Stimulated activated CD8-positive, alpha-beta memory T cell treated with anti-CD3 and anti-CD28 coated beads, Interleukin-4, amount 100 ng/mL, for 1 hour (primary cell): ENCODE measurements at places on chromosomes 11 and 22.

GRCh38 chr11:97893612-97894011 is 1127.1 kb upstream of the CNTN5 start:
- no peak for DNase-seq

GRCh38 chr11:58276151-58276550 is 8.1 kb upstream of the OR10W1 start:
- DNase-seq = no peak

DNA sequence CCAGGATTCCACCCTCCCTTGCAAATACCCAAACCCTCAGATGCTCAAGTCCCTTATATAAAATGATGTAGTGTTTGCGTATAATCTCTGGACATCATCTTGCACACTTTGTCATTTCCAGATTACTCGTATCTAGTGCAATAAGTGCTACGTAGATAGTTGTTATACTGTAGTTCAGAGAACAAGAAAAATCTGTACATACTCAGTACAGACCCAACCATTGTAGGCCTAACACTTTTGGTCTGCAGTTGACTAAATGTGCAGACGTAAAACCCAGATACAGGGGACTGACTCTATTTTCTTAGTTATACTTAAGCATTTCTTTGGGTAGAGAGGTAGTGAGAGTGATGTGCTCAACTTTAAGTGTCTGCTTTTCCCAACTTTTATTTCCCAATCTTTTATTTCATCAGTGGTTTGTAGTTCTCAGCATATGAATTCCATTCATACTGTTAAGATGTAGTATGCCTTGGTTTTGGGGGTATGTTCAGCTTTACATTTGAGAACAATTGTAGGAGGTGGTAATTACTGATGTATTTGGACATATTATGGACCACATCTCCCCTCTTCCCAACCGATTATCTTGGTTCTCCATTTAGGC is 43.9 kb downstream of the DDX6 start:
- DNase-seq = no peak

DNA sequence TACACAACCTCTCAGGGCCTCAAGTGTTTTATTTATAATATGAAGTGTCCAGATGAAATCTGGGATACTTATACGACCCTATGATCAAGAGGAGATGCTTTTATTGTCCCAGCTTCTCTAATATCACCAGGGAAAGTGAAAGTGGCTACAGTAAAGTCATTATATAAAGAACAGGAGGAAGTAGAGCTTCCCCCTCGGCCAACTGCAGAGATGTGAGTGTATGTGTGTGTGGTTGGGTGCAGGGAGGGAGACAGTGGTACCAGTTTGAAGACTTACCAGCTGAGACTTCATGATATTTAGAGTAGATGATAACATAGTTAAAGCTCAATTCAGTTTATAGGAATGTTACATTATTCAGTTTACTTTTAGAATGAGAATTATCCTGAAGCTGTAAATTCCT is 373.6 kb upstream of the DDI1 start:
- DNase-seq = no peak

GRCh38 chr11:27184458-27185312 is 144.1 kb downstream of the BBOX1 start:
- DNase-seq = no peak

DNA sequence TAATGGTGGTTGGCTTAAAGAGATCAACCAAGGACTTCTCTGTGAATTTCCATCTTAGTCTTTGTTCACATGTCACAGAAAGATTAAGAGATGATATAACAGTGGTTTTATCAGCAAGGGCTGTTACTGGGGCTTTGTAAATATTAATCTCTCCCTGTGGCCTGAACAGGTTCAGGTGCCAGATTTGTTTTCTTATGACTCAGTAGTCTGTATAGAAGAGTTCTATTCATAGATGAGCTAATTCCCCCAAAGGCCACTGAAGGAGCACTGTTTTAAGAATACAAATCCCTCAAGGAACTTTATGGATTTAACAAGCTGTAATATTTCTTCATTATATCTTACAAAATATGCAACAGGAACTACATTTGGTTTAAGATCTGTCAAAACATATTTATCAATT is 50.4 kb downstream of the TCP11L1 start:
- DNase-seq = no peak
